ENCODE measurements at places on chromosomes 16 and 17.

DNA sequence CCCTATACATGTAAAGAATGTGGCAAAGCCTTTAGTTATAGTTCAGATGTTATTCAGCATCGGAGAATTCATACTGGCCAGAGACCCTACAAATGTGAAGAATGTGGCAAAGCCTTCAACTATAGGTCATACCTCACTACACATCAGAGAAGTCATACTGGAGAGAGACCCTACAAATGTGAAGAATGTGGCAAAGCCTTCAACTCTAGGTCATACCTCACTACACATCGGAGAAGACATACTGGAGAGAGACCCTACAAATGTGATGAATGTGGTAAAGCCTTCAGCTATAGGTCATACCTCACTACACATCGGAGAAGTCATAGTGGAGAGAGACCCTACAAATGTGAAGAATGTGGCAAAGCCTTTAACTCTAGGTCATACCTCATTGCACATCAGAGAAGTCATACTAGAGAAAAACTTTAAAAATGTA lies 42.5 kb downstream of the ZNF267 start:
- no peak for DNase-seq

GRCh38 chr16:19113577-19114358 lies at the start of gene ITPRIPL2:
ITPRIPL2 (plus strand) TSS chr16:19113964; CDS start chr16:19114462, 498 bp downstream.
- no peak for DNase-seq

DNA sequence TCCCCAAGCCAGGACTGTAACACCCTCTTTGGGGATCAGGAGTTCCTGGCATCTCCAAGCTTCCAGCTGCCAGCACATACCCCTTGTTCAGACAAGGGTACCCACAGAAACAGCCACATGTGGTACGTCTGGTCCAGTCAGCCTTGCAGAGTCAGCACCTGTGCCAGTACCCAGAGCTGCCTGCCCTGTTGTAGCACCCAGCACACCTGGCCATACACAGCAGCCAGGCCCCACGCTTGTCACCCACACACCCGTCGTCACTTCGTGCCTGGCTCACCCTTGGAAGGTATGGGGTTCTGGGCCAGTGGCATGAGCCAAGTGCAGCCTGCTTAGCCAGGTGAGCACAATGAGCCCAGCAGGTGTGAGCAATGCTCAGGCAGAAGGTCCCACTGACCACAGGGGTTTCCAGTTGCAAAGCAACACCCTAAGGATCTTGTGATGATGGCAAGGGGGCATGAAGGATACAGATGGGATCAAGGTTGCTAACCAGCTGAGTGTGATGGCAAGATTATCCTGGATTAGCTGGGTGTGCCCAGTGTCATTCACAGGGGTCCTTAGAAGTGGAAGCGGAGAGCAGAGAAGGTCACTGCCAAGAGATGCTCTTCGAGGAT lies 202.3 kb downstream of the CPPED1 start:
- DNase-seq, result no peak

- DNase-seq, result peak; percentile 38
Observed at GRCh38 chr16:86761111-86762031, 183.0 kb downstream of the FOXL1 start.

GRCh38 chr17:63579633-63580032 lies 21.1 kb upstream of the TACO1 start:
- no peak for DNase-seq

DNA sequence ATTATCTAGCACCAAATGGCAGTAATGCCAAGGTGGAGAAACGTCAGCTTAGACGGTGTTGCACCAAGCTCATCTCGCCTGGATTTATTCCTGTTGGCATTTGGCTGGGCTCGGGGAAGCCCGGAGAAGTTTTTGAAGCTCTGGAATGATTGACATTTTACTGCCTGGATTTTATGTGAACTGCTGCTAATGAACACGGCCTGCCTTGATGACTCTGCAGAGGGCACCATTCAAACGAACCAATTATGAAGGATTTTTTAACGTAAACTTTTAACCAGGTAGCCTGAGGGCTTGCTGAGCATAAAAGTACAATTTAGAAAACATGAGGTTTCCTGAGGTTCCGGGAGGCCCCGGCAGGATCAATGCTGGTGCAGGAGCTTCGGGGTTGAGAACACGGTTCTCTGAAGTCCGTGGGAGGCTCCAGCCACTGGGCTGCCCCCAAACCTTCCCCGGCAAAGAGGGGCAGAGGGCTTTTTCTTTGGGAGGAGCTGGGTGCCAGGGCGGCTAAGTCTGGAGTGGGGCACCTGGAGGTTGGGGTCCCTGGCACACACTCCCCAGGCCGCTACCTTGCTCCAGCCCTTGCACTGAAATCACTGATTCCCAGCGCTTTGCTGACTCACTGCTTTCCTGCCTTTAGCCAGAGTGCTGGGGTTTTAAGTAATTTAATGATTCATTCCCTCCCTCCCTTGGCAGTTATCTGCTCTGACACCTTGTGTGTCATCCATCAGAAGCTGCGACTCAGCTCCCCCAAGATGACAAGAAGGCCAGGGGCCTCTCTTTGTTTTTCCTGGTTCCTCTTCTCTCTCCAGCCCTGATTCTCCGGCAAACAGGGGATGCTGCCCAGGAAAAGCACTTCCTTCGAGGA lies 161.2 kb upstream of the IRX3 start:
- DNase-seq, result no peak

GRCh38 chr17:61482467-61482866 lies 30.2 kb downstream of the TBX4 start:
- DNase-seq, result no peak

GRCh38 chr17:14268264-14268663 lies 31.6 kb upstream of the CDRT15 start:
- DNase-seq, result no peak

DNA sequence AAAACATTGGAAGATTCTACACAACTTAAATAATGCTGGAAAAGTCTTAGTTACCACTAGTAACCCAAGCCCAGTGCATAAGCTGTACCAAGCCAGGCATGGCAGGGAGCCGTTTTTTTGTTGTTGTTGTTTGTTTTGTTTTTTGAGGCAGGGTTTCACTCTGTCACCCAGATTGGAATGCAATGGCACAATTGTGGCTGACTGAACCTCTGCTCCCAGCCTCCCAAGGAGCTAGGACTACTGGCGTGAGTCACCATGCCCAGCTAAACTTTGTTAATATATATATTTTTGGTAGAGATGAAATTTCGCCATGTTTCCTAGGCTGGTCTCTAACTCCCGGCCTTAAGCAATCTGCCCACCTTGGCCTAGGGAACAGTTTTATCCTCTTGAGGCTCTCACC lies 564 bp upstream of the TMIGD1 start:
- no peak for DNase-seq

- no peak for DNase-seq
Observed at GRCh38 chr17:31155208-31155810, 60.5 kb downstream of the NF1 start.

DNA sequence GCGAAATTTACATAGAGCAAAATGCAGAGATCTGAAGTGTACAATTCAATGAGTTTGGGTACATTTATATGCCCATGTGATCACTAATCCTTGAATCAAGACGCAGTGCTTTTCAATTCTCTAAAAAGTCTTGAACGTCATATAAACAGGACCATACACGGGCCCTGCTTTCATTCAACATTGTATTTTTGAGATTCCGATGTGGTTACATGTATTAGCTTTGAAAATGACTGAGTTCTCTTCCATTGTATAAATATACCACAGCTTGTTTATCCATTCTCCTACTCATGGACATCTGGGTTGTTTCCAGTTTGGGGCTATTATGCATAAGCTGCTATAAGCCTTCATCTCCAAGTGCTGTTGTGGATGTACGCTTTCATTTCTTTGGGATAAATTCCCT lies 45.5 kb downstream of the ZCCHC14 start:
- DNase-seq, result no peak

DNA sequence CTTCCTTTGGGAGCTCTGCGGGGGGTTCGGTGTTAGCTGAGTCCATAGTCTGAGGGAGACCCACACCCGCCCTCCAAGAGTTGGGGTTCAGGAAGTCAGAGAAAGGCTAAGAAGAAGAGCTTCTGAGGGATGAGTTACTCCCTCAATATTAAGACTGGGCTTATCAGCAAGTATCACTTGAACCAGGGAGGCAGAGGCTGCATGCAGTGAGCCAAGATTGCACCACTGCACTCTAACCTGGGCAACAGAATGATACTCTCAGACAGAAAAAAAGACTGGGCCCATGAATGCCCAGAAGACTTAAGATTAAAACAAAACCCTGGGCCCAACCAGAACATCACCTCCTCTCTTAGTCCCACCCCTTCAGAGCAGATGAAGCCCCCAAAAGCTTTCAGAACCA lies 6.0 kb downstream of the NKIRAS2 start:
- DNase-seq, result no peak

DNA sequence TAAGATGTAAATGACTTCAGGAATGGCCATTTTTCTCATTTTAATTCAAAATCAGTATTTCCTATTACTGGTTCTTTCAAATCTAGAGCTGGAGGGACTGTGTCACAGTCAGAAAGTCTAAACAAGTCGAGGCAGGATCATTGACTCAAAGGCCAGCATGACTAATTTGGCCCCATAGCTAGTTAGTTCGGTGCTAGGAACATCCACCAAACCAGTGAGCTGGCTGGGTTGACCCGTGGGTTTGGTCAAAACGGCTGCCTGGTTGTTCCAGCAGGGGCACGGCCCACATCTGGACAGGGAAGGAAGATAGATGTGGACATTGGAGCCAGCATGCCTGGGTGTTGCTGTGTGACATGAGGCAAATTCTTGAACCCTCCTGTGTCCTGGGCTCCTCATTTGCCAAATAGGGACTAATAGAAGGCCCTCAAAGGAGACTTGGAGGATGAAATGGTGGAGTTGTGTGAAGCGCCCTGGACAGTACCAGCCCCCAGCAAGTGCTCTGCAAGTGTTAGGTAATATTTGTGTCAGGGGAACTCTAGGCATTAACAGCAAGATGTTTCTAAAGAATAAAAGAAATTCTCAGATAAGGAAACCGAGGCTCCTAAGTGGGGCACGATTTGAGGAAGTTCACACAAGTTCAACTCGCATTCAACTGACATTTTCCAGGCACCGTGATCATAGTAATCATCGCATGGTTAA lies 46.2 kb downstream of the MEOX1 start:
- no peak for DNase-seq

DNA sequence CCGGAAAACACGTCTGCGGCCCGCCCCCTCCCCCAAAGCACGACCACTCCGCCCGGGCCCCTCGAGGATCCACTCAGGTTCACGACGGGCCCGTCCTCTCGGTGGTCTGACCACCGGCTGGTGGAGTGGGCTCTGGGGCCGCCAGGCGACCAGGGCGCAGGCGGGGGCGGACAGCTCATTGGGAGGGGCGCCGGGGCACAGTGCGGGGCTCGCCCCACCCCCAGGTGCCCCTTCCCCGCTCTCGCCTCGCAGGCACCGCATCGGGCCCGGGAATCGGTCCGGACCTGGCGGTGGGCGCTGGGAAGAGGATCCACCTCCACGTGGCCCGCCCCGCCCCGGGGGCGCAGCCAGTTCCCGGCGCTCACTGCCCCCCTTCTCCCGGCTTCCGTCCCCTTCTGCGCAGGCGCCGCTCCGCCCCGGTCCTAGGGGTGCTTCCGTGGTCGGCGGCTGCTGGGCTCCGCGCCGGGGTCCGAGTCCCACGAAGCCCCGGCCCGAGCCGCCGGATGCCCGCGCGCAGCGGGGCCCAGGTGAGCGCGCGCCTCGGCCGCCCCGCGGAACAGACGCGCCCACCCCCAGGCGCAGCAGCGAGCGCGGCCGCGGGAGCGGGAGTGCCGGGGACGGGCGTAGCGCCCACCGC lies at the start of gene MPG:
Gene MPG (plus strand): TSS at position 419 of the 637 bp plus-strand sequence. CDS start 85 bp downstream, at position 504.
- peak; percentile 86 for DNase-seq

GRCh38 chr16:21145738-21146137 lies 4.9 kb downstream of the DNAH3 start:
- no peak for DNase-seq
